ENCODE measurements at places on chromosomes 5 and 9.

- no peak for DNase-seq
Measured at GRCh38 chr5:61949054-61949678, 356.8 kb upstream of the KIF2A start.

GRCh38 chr9:16193066-16193465, 640.2 kb downstream of the CCDC171 start:
- no peak for DNase-seq

DNA sequence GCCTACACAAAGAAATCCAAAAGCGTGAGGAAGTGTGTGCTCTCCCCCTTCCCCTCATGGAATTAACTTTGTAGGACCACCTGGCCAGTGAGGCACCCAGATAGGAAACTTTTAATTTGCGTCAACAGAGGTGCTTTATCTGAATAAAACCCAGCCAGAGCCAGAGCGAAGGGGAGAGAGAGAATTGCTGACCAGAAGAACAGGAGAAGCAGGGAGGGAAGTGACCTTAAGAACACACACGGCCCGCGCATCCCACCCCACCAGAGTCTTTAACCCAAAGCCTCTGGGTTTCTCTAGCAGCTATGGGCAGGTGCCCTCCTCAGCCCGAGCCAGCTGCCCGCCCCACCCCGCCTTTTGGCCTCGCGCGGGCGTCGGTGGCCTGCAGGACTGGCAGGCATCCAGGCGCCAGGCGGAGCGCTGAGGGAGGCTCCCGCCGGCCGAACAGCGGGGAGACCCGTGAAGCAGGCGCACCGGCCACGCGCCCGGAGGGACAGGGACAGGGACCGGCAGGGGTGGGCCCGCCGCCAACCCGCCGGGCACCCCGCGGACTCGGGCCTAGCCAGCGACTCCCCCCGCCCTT, 580 bp downstream of the ERAP1 start:
- peak; percentile 63 for DNase-seq

- peak; percentile 42 for DNase-seq
Measured at GRCh38 chr9:109935406-109936087, 155.5 kb downstream of the PALM2AKAP2 start.

DNA sequence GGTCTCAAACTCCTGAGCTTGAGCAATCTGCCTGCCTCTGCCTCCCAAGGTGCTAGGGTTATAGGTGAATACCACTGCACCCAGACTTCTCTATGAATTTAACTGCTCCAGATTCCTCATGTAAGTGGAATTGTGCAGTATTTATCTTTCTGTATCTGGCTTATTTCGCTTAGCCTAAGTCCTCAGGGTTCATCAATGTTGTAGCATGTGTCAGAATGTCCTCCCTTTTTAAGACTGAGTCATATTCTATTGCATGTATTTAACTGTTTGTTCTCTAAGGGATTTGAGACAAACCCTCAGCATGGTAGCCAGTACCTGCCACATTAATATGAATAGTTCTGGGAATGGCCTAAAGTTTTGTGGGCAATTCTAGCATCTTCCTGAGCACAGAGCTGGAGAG, 53.9 kb upstream of the TUT7 start:
- DNase-seq = no peak

GRCh38 chr5:146203872-146204192, 427 bp downstream of the RBM27 start:
- DNase-seq = no peak

DNA sequence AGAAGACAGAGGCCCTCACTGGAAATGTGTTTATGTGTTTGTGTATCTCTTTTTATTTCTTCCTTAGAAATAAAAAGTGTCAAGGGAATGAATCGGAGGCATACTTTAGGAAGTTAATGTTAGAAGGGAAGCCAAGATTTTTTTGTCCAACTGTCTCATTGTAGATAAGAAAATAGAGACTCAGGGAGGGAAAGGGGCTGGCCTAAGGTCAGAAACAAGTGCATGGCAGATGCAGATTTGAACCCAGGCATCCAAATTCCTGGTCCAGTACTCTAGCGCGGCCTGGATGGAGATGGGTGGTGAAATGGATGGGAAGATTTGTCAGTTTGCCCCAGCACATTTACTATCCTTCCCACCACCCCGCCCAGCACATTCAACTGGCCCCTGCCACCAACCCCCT, 19.8 kb upstream of the TNIP1 start:
- no peak for DNase-seq

DNA sequence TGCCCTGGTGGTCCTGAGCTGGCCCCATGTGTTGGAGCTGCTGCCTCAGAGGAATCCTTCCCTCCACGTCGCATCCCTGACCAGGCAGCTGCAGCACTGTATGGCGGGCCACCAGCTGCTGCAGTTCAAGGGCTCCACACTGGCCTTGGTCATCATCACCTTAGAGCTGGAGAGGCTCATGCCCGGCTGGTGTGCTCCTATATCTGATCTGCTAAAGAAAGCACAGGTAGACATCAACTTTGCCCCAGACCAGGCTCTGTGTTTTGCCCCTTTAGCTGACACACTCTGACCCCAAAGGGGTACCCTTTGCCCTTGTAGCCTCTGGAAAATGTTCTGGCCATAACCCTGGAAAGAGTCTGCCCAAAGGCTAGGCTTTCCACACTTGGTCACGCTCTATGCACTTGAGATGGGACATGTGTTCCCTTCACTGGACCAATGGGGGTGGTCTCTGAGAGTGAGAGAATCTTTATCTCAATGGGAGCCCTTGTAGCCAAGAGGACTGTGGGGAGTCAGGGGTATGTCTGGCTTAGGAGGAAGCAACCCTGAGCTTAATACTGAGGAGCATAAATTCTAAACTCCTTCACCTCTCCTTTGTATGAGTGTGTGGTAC, 4.8 kb downstream of the CCNI2 start:
- no peak for DNase-seq

DNA sequence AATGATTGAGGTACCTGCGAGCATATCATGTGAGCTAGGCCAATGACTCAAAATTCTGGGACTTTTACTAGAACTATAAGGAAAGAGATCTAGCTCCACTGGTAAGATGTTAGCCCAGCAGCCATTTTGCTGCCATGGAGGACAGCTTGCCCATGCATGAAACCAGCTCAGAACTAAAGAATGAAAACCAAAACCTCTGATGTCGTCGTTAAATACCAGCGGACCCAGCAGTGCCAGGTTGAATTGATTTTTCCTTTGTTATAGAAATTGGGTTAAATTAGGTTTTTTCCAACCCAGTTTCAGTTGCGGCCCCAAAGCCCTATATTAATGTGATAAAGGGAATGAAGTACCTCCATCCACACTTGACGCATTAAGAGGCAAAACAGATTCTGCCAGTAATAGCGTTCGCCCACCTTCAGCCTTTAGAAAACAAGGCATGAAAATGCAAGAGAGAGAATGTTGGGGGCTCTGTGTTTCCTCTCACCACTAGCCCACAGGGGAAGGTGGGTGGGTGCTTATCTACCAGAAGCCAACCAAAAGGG, 5.5 kb upstream of the ITK start:
- no peak for DNase-seq

- peak; percentile 48 for DNase-seq
Measured at GRCh38 chr5:168159425-168159824, 132.0 kb upstream of the WWC1 start.

GRCh38 chr9:131402738-131403492, 9.0 kb downstream of the PRRC2B start:
- no peak for DNase-seq

- no peak for DNase-seq
Measured at GRCh38 chr9:99051851-99052250, 53.1 kb upstream of the TGFBR1 start.

DNA sequence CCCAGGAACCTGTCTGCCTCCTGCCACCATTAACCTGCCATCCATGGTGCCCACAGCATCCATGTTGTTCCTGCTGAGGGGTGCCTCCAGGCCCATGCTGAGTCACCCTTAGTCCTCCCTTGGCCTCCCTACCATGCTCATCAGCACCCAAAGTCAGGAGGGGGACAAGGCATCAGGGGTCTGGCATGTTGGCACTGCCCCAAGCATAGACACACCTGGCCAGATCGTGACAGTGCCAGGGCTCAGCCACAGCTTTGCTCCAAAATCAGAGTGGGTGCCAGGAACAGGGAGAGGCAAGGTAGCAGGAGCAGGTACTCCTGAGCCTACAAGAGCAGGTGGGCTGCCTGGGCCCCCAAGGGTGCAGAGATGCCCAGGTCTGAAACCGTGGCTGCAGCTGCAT, 566.6 kb downstream of the TLE1 start:
- DNase-seq = no peak

DNA sequence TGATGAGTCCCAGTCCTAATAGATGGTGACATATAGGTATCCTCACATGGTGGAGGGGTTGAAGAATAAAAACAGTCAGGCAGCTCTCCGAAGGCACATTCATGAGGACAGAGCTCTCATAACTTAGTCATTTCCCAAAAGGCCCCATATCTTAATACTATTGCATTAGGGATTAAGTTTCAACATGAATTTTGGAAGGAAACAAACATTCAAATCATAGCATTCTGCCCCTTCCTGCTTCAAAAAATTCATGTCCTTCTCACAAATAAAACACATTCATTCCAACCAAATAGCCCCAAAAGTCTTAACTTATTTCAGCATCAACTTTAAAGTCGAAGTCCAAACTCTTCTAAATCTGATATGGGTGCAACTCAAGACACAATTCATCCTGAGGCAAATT, 277.2 kb upstream of the NR4A3 start:
- DNase-seq = no peak

- no peak for DNase-seq
Measured at GRCh38 chr9:136531186-136531903, 14.5 kb downstream of the NOTCH1 start.

- DNase-seq = peak; percentile 72
Measured at GRCh38 chr9:136799854-136800657, 3.9 kb downstream of the CCDC183 start.

DNA sequence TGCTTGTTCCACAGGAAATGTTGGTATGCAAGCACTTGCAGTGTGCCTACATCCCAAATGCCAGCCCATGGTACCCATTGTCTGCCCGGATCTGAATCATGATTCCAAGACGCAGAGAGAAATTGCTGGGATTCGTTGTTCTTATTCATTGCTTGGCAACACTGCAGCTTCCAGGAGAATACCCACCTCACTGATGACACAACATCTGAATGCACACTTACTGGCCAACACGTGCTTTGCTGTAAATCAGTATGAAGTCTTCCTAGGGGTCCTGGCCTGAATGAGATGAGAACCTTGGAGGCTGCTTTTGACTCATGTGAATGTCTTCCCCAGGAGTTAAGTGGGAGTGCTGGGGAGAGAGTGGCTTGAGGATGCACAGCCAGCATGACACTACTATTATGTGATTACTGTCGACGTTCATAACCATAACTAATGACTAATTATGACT, 11.6 kb downstream of the SRD5A1 start:
- no peak for DNase-seq

DNA sequence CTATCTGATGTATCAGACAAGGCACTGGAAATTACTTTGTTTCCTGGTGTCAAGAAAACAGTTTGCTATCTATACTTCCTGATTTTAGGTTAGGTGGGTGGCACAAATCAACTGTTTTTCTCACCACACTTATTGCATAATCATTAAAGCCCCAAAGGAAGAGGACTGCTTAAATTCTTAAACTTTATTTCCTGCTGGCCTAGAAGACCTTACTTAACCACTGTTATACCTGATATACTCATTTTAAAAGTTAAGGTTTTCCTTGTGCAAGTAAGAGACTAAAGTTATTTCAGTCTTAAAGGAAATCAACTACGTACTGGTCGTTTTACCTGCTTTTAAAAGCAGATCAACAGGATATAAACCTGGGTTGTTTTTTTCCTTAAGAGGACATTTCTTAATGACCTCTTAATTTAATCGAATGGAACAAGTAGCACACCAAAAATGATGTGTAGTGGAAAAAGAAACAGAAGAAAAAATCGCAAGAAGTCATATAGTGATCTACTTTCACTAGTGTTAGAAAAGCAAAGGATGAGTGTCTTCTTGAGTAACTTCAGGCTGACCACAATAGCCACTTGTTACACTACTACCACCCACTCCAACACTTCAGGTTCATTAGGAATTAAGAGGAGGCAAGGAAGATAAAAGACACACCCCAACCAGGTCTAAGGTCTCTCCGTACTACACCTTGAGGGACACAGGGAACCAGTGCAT, 974 bp downstream of the CLINT1 start:
- peak; percentile 84 for DNase-seq

- DNase-seq = no peak
Measured at GRCh38 chr5:127766676-127767335, 63.6 kb downstream of the CCDC192 start.

DNA sequence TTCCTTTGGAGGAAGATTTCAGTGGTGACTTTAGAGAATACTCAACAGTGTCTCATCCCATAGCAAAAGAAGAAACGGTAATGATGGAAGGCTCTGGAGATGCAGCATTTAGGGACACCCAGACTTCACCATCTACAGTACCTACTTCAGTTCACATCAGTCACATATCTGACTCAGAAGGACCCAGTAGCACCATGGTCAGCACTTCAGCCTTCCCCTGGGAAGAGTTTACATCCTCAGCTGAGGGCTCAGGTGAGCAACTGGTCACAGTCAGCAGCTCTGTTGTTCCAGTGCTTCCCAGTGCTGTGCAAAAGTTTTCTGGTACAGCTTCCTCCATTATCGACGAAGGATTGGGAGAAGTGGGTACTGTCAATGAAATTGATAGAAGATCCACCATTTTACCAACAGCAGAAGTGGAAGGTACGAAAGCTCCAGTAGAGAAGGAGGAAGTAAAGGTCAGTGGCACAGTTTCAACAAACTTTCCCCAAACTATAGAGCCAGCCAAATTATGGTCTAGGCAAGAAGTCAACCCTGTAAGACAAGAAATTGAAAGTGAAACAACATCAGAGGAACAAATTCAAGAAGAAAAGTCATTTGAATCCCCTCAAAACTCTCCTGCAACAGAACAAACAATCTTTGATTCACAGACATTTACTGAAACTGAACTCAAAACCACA, 67.4 kb downstream of the VCAN start:
- no peak for DNase-seq

- DNase-seq = no peak
Measured at GRCh38 chr5:160685219-160685618, 166.8 kb downstream of the ATP10B start.

DNA sequence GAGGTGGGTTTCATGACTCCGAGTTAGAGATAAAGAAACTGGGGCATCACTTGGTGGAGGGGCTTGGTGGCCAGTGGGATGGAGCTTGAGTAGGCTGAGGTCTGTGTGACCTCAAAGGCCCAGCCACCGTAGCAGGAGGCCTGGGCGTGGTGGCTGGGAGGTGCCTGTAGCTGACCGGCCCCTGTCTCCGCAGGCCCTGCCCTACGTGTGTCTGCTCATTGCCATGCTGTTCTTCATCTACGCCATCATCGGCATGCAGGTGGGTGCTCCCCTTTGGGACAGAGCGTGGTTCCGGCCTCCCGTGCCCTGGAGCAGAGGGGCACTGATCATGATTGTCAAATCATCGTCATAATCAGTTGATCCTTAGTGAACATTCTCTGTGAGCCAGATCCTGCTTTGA, 196.2 kb downstream of the CACNA1B start:
- DNase-seq = no peak

DNA sequence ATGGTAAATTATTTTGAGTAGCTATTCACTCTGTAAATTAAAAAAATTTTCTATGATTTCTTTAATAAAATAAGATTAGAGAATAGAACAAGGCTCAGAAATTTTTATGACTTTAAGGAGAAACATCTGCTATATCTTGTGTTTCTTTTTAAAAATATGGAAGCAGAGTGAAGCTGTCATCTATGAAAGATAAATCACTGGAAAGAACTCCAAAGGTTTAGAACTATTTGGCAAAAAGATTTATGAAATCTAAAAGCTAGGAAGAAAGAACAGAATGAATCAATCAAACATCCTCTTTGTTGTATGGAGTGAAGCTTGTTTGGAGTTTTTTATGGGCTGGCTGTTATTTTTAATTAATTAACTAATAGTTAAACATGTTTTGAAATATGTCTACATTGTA, 89.8 kb upstream of the ACTBL2 start:
- no peak for DNase-seq

Measured in KBM-7 (cell line).